ENCODE measurements at places on chromosomes 16 and 17.

DNA sequence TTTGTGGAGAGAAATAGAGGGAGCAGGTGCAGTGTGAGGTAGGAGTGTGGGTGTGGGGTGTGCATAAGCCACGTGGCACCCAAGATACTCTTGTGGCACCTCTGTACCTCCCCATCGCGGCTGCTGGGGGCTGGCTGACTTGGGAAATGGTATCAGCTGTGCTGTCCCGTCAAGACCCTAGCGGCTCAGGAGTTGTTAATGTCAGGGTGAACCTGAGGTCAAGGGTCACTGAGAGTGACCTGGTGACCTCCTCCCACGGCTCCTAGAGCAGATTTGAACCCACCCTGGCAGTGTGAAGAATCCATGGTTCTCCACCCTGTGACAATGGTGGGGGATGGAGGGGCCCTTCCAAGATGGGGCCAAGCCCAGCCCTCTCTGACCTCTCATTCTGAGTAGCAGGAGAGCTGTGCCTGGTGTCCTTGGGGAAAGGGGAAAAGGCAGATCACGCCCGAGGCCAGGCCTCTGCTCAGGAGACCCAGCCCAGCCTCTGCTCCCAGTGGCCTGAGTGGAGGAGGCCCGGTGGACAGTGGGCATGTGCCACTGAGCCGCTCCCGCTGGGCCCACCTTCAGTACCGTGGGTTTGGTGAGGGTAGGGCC is 3.0 kb upstream of the WFIKKN2 start:
- no peak for DNase-seq

- DNase-seq, result no peak
Observed at GRCh38 chr17:42210046-42210445, 15.8 kb upstream of the GHDC start.

DNA sequence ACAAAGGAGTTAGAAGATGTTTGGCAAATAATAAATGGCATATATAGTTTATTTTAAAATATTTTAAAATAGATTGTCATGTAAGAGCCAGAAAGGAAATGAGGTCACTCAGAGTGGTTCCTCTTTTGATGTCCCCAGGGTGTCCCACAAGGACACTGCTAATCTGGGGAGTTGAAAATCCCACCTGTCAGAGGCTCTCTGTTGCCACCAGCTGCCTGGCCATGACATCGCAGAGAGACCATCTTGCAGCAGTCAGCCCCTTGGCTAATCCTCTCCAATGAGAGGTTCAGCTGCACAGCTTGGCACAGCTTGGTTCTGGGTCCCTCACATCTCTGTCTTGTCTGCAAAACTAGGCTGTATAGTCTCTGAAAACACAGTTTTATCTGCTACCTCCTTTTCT is 11.0 kb upstream of the RBFOX1 start:
- DNase-seq, result no peak

DNA sequence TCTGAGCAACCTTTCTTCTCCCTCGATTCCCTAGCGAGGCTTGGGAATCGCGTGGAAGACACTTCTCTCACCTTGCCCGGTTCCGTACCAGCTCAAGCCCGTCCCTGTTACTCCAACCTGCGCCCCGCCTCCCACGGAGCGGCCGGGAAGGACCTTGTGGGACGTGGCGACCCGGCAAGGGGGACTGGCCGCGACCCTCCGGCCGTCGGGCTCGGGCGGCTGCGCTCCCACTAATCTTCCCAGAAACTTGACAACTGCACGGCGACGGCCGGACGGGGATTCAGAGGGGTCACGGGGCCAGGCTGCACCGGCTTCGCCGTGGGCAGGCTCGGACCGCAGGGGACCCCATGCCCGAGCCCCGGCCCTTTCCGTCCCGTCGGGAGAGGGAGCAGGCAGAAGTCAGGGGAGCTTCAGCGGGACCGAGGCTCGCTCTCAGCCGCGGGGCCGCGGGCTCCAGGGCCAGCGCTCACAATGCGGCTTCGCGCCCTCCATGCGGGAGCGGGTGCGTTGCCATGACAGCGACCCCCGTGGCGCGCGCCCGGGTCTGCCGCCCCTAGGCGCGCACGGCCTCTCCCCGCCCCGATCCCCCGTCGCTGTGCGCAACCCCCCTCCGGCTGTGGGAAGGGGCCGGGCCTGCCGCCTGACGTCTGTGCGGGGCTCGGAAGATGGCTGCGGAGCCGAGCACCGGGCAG is at the start of gene SGSM2:
TSS of gene SGSM2 (plus strand) at position 650 of the 692 bp plus-strand sequence. CDS start 188 bp downstream, outside the sequence.
- peak; percentile 76 for DNase-seq

- DNase-seq, result peak; percentile 37
Observed at GRCh38 chr17:75032720-75033280, 14.0 kb downstream of the ATP5PD start.

- DNase-seq, result no peak
Observed at GRCh38 chr16:73040735-73041402, 7.1 kb downstream of the ZFHX3 start.

DNA sequence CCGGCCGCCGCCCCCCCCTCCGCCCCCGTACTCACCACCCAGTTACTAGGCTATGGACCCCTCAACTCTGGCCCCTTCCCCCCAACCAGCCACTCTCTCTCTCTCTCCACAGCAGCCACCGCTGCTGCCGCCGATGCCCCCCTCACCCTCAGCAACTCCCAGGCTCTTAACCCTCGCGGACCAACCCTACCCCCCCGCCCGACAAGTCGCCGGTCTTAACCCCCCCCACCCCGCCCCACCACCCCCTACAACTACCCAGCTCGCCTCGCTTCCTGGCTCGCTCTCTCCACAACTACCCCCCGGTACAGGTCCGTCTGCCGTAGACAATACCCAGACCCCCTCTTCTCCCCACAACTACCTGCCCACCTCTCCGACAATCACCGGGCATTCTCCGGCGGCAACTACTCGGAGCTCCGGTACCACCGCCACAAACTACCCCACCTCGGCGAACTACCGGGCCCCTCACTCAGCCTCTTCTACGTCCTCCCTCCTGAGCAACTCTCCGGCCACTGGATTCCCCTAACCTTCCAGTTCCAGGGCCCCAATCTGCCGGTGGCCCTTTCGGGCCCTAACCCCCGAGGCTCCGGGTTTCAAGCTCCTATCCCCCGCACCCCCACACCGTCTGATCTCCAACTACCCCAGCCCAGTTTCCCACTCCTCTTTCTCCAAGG is 702 bp downstream of the PHF23 start:
- no peak for DNase-seq

DNA sequence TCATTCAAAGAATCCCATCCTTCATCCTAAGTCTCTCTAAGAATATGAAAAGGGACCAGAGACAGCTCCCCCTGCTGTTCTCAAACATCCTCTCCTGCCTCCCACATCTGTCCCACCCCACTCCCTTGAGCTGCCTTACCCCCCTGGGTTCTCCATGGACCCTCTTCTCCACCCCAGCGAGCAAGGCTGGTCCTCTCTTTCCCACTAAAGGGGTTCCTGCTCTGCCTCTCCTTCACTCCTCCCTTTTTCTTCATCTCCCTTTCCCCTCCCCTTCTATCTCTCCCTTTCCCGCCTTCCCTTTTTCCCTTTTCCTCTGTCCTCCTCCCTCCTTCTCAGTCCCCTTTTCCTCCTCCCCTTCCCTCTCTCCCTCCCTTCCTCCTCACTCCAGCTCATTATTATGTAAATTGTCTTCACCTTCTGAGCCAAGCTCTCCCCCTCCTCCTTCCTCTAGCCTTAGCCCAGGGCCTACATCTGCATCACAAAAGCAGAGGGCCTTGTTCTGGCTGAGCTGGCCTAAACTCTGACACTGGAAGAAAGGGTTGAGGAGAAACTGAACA is 90.0 kb downstream of the GNAO1 start:
- no peak for DNase-seq

DNA sequence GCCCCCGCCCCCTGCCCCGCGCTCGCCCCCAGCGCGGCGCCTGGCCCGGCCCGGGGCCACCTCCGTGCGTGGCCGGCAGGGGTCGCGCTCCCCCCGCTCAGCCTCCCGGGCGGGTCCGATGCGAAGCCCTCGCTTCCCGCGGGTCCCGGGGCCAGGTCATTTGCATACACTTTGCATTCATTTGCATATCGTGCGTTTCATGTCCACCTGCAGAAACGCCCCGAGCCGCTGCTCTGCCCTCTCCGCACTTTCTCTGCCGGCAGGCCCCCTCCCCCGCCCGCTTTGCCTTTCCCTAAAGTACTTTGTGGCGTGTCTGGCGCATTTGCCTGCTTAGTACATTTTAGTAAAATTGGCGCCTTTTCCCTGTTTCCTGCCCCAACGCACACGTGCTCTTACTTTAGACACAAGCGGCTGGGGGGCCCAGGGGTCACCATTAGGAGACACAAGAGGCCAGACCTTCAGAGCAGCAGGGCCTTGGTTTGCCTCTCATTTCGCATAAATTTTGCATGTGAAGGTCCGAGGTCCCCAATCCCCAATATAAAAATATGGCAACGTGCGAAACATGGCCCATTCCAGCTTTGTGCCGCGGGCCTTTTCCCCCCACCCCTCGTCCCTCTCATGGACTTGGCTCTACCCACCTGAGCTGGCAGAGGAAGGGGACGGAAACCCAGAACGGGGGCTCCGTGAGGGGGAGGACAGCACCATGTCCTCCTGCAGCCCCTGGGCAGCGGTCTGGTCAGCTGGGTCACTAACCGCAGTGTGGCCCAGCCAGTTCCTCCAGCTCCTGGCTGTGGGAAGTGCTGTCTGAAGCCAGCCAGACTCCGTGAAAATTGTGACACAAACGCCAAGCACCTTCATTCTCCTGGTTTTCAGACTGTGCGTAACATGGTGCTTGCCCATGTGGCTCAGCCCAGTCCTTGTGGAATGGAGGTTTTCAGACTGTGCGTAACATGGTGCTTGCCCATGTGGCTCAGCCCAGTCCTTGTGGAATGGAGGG is 34.8 kb downstream of the CBFA2T3 start:
- peak; percentile 53 for DNase-seq

DNA sequence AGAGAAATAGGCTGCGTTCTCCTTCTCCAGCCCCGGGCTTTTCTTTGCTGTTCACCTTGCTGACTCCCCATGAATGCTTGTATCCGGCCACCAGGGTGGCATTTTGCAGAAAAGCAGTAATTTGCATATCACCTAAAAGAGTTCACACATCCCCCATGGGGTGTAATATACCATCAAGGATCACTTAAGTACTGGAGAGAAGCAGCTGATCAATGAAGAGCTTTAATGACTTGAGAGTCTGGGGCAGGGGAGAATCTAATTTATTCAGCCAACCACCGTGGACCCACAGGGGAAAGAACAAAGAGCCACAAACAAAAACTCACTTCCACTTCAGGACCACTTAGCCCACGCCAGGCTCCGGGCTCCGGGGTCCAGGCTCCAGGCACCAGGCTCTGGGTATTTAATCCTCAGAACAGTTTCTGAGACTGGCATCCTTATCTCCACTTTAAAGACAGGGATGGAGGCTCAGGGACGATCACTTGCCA is 33.9 kb upstream of the SEC14L1 start:
- no peak for DNase-seq

- no peak for DNase-seq
Observed at GRCh38 chr16:2475413-2476344, 752 bp downstream of the TBC1D24 start.

DNA sequence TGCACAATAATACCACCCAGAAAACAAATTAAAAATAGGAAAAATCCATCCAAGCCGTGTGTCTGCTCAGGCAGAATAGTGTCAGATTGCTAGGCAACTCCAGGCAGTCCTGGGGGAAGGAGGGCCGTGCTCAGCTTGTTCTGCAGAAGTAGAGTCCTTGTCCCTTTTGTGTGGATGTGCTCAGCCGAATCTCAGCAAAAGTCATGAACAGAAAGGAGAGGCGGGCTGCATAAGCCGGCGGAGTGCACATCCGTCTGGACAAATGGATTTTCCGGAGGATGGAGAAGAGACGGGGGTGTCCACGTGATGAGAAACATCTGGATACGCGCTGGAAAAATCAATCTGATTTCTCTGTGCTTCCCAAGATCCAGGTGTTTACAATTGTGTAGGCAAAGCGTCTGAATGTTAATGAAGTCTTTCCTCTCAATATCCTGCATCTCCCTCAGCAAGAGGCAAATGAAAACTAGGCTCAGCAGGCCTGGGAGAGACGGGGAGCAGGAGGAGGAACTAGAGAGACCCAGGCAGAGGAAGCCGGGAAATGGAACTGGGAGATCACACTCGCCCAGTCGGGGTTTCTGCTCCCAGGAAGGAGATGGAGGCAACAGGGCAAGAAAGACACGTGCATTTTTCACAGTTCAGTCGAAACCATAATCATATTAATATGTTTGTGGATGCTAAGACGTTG is 7.7 kb upstream of the RBFOX3 start:
- DNase-seq, result no peak

GRCh38 chr17:41589301-41589700 is 2.6 kb upstream of the KRT14 start:
- no peak for DNase-seq

DNA sequence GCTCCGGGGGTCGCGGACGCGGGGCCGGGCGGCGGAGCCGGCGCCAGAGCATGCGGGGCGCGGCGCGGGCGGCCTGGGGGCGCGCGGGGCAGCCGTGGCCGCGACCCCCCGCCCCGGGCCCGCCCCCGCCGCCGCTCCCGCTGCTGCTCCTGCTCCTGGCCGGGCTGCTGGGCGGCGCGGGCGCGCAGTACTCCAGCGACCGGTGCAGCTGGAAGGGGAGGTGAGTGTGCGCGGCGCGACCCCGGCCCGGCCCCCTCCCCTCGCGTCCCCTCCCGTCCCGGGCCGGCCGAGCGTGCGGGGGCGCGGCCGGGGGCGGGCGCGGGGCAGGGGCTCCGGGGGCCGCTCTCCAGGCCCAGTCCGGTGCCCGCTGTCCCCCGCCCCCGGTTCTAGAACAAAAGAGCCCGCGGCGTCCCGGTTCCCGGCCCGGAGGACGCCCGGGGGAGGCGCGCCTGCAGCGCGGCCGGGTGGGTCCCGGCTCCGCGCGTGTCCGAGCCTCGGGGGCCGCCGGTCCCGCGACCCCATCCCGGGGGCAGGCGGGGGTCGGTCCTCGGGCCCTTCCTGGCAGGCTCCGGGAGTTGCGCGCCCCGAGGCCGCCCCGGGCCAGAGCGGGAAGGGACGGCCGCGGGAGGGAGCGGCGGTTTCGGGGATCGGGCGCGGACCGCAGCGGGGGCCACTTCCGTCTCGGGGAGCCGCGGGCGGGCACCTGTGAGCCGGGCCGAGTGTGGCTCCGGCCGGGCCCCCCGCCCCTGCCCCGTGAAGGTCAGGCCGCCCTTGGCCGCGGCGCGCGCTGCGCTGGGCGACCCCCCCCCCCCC is 563 bp downstream of the METRNL start:
- DNase-seq, result peak; percentile 42

GRCh38 chr16:13999895-14000425 is 71.2 kb upstream of the MRTFB start:
- DNase-seq, result no peak

GRCh38 chr16:12646490-12647274 is 157.0 kb downstream of the CPPED1 start:
- peak; percentile 64 for DNase-seq

- no peak for DNase-seq
Observed at GRCh38 chr16:69925311-69925710, 25.8 kb upstream of the CLEC18A start.

DNA sequence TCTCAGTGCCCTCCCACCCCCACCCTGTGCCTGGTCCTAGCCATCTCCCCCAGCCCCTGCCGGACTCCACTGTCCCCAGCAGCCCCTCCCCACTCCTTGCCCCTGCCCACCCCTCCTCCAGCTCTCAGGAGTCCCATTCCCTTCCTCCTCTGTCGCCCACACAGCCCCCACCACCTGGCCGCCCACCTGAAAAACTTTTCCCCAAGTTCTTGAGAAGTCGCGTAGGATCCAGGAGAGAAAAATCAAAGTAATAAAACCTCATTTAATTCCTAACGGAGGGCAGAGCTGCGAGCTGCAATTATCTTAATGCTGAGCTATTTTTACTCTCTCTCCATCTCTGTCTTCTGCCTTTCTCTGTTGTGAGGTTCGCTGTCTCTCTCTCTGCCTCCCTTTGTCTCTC is 2.4 kb upstream of the PPP1R1B start:
- no peak for DNase-seq
